ENCODE measurements at places on chromosomes 1 and 21.
A peak's percentile ranks its signal among the peaks of the same experiment; 100 is the strongest.

- DNase-seq = no peak
Observed at GRCh38 chr1:112011202-112011601, 21.7 kb upstream of the KCND3 start.

DNA sequence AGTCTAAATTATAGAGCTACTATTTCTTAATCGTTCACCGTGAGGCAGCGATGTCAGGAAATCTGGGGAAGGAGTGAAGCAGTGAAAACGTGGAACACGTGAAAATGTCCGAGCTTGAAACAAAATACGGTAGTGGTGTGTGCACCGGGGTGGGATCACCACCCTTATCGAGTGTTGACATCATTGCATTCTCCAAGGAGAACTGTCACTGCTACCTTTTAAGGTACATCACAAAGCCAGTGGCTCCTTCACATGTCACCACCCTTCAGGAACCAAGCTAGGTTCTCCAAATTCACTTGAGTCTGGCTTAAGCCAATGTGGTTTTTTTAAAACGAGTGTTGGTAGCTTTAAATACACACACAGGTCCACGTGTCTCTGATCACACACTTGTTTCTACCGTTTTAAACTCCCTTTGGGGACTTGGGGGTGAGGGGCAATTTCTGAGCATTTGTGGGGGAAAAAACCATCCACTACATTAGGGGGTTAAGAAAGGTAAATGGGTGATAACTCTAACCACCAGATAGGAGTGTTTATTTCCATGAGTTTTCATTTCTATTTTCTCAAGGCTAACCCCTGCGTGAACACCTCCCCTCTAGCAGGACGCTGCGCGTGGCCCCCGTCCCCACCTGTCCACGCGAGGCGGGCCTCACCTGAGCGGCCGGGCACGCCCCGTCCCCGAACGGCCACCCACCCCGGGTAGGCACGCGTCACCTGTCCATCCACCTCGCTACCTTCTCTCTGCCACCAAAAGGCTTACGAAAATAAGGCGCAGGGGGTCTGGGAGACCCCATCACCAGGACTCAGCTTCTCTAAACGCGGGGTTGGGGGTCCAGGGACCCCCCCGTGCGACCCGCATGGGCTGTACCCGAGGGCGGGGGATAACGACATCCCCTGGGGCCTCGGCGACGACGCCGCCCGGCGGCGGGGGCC is 978 bp downstream of the PRDM15 start:
- DNase-seq = no peak

- DNase-seq = no peak
Observed at GRCh38 chr1:183543619-183544204, 46.5 kb downstream of the NCF2 start.

GRCh38 chr1:211920141-211920572 is 89.6 kb upstream of the LPGAT1 start:
- DNase-seq = no peak

DNA sequence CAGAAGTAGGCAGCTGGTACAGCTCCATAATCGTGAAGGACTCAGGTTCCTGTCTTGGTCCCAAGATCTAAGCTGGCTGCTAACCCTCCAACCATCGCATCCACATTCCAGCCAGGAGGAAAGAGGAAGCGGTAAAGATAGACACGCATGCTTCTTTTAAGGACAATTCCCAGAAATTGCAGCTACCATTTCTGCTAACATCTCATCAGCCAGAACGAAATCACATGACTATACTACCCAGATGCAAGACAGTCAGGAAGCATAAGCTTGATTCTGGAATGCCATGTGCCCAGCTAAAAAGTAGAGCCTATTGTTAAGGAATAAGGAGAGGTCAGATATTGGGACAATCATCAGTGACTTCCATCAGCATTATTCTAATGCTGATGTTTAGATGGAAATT is 110.4 kb downstream of the EPHB2 start:
- DNase-seq = no peak

DNA sequence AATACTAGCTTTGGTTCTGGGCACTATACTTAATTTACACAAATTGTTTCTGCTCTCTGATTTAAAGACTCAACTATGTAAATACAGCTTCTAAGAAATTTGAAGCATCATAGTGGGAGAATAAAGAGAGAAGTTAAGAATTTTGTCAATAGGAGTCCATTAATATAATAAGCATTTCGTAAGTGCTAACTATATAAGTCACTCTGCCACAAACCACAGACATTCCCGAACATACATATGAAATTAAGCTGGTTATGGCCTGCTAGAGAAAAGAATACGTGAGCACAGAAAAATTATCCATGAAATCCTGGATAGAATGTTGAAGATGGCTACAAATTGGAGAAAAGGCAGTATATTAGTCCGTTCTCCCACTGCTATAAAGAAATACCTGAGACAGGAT is 526.2 kb downstream of the MRPL39 start:
- DNase-seq = no peak

DNA sequence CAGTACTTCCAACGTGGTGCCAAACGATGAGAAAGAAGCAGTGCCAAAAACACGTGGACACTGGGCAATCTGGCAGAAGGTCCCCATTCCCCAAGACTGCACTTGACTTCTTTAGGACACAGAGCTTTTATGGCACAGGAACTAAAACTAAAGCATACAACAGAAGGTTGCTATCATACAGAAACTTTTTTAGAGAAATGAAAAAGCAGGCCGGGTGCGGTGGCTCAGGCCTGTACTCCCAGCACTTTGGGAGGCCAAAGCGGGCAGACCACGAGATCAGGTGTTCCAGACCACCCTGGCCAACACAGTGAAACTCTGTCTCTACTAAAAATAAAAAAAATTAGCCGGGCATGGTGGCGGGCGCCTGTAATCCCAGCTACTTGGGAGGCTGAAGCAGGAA is 43.0 kb downstream of the GNB1 start:
- no peak for DNase-seq

GRCh38 chr1:43890815-43891214 is 42.8 kb upstream of the ARTN start:
- DNase-seq = no peak

- no peak for DNase-seq
Observed at GRCh38 chr1:167905671-167906070, 8.3 kb downstream of the ADCY10 start.

DNA sequence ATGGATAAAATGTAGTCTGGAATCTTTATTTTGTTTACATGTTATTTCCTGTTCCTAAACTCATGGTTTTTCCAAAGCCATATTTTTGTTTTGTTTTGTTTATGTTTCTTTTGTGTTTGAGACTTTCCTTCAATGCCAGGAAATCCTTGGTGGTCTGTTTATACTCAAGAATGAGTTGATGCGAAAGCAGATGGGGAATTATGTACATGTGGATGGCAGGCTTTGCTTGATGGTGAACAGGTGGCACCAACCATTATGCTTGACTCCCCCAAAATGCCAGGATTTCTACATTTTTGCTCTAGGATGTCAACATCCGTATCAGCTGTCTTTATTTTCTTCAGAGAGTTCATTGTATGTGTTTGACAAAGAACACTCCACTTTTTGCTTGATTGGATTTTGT is 448.5 kb downstream of the PRDM2 start:
- DNase-seq = no peak

- DNase-seq = no peak
Observed at GRCh38 chr1:19926296-19927129, 3.1 kb upstream of the PLA2G2E start.

DNA sequence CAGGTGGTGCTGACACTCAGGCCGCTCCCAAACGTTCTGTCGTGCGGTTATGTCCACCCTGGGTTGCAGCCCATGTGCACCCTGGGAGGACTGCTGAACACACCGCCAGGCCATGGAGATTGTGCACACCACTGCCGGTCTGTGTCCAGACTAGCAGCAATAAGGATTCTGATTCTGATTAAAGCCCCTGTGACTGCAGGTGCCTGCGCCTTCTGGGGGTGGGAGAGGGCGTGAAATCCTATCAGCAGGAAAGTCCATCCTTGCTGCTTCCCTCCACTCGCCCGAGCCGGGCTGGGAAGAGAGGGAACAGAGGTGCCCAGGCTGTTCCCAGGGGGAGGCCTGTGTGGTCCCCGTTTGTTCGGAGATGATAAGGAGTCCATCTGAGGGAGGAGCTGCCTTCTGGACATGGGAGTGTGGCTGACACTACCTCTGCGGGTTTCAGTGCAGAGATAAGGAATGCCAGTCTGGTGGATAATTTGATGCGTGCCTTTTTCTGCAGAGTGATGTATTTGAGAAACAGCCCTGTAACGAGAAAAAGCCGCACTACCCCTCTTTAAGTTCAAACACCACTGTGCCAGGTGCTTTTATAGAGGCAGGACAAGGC is 41.2 kb downstream of the BACE2 start:
- DNase-seq = no peak

- no peak for DNase-seq
Observed at GRCh38 chr1:199808110-199808870, 219.2 kb upstream of the NR5A2 start.

DNA sequence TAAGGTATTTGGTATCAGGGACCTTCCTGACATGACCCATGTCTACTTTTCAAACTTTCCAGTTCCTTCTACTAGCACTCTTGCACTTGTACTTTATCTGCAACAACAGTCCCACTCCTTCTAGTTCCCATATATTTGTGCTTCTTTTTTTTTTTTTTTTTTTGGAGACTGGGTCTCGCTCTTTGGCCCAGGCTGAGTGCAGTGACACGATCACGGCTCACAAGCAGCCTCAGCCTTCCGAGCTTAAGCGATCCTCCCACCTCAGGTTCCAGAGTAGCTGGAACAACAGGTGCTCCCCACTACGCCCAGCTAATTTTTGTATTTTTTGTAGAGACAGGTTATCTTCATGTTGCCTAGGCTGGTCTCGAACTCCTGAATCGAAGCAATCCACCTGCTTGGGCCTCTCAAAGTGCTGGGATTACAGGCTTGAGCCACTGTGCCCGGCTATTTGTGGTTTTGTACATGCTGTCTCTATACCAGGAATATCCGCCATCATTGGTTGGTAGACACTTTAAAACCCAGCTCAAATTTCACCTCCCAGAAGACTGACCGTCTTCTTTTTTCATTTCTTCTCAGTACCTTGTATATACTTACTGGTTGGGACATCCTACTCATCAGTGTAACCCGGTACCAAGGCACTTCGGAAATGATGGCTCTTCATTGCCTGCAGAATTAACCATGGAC is 1.1 kb downstream of the ZMYM1 start:
- no peak for DNase-seq

GRCh38 chr1:220325306-220325995 is 53.2 kb upstream of the RAB3GAP2 start:
- DNase-seq = no peak

DNA sequence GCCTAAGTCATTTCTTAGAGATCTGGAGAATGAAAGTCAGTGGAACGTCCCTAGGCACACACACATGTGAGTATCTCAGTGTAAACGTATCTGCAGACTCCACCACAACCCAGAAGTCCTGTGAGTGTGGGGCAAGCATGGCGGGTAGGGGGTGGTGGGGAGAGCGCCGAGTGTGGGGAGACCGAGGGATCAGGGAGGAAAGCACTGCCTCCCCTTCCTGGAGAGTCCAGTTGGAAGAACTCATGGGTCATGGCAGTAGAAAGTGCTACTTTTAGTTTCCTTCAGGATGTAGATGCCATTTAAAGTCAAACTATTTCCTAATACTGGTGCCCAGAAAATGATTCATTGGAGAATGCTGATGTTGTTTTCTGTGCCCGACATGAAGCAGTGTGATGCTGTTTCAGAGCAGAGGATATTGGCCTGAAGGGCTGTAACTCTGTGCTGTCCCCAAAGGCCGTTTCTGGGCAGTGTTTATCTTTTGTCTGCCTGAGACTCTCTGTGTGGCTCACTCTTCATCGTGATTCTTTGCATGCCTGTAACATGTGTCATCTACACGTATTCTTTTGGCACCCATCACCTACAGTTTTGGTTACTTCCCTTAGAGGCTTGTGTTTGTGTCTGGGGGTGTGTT is 45.7 kb upstream of the TSPAN2 start:
- DNase-seq = no peak

DNA sequence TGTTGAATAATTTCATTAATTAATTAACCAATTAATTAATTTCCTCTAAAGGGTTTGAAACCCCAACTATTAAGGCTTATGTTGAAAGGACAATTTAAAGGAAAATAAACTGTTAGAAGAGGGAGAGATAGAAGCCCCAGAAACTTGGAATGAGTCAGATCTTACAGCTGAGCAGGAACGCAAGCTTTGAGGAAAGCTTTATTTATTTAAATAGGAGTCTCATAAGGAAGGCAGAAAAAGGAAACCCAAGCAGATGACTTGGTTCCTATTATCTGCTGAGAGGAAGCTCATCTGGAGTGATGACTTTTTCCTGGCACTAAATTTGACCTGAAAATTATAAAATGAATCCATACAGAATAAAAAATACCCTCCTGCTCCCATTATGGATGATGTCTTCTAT is 105.1 kb downstream of the ROR1 start:
- no peak for DNase-seq

GRCh38 chr1:201639826-201640225 is 100.9 kb downstream of the NAV1 start:
- no peak for DNase-seq

DNA sequence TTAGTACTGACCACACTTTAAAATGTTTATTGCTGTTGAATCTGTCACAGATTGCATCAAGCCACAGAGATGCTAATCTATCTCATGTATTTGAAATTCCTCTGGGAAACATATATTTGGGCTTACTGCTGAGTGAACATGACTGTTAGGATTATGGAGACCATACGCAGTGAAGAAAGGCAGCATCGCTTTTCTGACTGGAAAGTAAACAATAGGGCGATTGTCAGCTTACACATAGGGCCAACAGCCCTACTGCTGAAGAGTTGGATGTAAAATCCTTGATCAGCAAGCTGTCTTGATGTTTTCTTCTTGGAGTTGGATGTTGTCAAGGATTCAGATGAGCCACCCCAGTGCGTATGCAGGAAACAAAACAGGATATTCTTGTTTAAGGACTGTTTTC is 368.7 kb upstream of the ADGRL2 start:
- DNase-seq = no peak

DNA sequence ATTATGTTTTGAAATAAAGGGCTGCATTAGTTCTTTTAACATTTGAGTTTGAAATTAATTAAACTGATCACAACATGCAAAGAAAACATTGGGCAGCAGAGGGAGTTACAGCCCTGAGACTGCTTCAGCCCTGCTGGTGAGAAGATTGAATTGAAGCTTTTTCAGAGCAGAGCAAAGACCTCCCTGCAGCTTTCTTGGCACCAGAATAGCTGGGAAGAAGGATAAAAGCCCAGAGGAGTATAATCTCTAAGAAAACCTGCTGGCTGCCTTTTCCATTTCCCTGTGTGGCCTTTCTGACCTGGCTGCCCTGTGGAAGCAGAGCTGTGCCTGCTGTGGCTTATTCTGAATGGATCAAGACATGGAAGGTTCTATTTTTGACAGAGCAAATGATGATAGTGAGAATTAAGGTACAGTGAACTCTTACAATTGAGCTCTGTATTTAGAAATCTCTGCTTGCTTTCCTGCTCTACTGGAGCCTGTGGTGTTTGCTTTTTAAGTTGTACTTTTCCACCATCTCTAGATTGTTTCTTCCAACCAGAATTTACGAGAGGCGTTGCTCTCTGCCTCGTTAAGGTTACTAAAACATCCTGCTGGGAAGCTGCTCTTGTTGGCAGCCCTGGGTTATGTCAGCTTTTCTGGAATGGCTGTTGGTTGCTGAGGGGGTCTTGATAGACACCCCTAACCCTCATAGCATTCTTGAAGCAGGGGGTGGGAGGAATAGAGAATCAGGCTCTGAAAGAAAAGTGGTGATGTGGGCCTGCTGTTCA is 9.9 kb downstream of the SNRPE start:
- DNase-seq = peak; percentile 53

GRCh38 chr1:99497690-99498089 is 148.2 kb upstream of the PALMD start:
- no peak for DNase-seq

GRCh38 chr1:197868751-197869489 is 33.5 kb upstream of the C1orf53 start:
- DNase-seq = no peak

GRCh38 chr1:246537441-246537840 is 28.6 kb downstream of the TFB2M start:
- no peak for DNase-seq

GRCh38 chr1:46692811-46693770 is 21.4 kb downstream of the TEX38 start:
- DNase-seq = no peak
